Activated T-cell treated with anti-CD3 and anti-CD28 coated beads, Interleukin-2, amount 50 U/mL, for 1 hour (primary cell): ENCODE measurements at places on chromosomes 16 and 17.

GRCh38 chr16:30656974-30657865, 1.0 kb upstream of the FBRS start:
- DNase-seq, result no peak

- DNase-seq, result no peak
These were observed 12.0 kb upstream of the KRT19 start for GRCh38 chr17:41539979-41540701.

DNA sequence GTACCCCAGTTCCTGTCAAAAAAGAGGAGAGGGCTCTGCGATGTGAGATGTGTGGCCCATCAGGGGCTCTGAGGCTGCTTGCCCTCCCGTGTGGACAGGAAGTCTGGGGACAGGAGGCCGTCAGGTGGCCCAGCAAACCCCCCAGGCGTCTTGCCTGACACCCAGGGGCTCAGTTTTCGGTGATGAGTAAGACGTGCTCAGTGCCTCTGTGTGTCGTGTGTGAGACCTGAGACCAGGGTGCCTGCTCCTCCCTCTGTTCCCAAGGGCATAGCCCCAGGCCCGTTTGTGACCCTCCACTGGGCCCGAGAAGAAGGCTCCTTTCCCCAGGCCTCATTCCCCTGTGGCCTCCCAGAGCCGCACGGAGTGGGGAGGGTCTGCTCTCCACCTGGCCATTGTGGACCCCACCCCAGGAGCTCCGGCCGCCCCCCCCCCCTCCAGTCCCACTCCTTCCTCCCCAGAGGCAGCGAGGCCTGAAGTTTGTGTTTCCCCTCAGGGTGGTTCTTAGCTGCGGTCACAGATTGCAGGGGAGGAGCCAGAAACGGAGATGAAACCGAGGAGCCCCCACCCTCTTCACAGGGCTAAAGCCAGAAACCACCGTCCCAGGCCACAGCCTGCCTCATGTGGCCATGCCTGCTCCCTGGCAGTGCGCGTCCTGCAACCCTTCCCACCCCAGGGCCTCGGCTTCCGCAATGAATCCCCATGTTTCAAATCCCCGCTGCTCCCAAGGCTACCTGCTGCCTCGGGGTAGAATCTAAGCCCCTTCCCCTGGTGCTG, 4.9 kb upstream of the ACTG1 start:
- DNase-seq, result no peak

GRCh38 chr17:58447039-58447975, 30.0 kb upstream of the RNF43 start:
- peak; percentile 59 for DNase-seq

DNA sequence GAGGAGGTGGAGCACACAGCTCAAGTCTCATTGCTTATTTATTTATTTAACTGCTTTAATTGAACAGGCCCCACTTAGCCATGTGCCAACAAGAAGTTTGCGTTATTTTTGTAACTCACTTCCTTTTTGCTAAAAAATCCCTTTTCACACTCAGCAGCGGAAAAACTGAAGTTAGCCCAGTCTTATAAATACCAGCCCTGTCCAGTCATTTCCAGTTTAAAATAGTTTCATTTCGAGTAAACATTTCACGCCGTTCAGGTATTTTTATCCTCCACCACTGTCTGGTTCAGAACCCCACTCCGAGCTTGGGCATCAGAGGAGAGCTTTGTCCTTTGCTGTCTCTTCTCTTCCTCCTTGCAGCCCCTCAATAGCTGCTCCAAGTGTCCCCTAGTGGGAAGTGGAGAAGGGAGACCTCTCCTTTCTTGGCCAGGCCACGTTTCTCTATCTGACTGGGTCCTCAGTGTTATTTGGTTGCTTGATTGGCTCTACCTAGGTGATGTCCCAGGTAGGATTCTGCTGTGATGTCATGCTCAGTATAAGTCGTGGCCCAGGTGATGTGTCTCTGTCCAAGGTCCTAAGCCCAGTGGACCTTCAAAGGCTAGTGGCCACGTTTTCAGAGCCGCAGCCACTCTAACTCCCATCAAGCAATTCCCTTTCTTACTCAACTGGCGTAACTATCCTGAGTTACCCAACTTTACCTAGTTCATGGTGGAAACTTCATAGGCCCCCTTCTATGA, 53.0 kb upstream of the GAS7 start:
- DNase-seq, result no peak
